Left lung (tissue), 14 donors: ENCODE measurements at places on chromosomes 2 and 18. TPM values are rescaled to one million over a fixed set of nuclear protein-coding genes. Genes with fewer than 3 reads are reported as not detected.
A peak's percentile ranks its signal among the peaks of the same experiment; 100 is the strongest.

- no peak overlapping the region for H3K27ac ChIP-seq
- H3K27me3 ChIP-seq, result no peaks in the 10 kb centered on the region
- no peaks in the 10 kb centered on the region for H3K36me3 ChIP-seq
- no peak for DNase-seq
These were observed 682.7 kb upstream of the FANCL start for GRCh38 chr2:58923869-58924268.

- no peak overlapping the region for H3K4me3 ChIP-seq
- H3K27ac ChIP-seq, result no peak overlapping the region
- H3K4me1 ChIP-seq, result no peaks in the 10 kb centered on the region
- no peaks in the 10 kb centered on the region for H3K27me3 ChIP-seq
These were observed 18.9 kb downstream of the KCNG3 start for GRCh38 chr2:42474765-42475454.

DNA sequence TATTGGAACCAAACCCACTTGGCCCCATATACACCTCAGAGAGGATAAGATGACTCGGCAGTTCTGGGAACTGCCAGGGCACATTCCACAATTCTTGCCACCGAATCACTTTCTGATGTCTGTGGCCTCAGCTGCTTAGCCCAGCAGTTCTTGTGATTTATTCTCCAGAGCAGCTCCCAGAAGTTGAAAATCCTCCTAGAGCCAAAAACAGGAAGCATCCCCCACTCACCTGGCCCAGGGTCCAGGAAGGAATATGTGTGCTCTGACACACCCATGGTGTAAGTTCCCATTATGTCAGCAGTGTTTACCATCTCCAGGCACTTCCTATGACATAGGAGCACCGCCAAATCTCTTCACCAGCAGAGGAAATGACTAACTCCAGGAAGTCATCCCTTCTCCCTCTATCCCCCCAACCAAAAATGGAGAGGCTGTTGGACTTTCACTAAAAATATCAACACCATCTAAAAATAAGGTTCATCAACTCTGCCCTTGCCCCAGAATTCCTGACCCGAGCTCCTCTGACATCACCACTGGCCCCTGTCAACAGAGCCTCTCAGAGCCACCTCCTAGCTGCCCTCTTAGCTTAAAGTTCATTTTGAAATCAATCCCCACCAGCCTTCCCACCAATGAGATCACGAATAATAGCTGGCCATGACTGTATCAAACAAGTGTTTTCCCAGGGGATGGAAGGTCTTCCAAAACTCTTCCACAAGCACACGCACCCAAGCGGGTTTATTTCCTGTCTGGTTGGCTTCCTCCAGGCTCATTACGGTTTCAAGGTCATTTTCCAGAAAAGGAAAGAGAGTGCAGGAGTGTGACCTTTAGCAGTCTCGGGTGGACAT, 223.1 kb upstream of the PARD3B start:
- no peaks in the 10 kb centered on the region for H3K4me1 ChIP-seq
- H3K36me3 ChIP-seq, result no peaks in the 10 kb centered on the region
- no peak for DNase-seq
- H3K4me3 ChIP-seq, result no peak overlapping the region

- no peak for DNase-seq
- no peaks in the 10 kb centered on the region for H3K4me1 ChIP-seq
- H3K27me3 ChIP-seq, result peaks cover 3% of the 10 kb centered on the region
- H3K4me3 ChIP-seq, result no peak overlapping the region
- no peak overlapping the region for H3K27ac ChIP-seq
- H3K36me3 ChIP-seq, result no peaks in the 10 kb centered on the region
These were observed 101.5 kb downstream of the ALPK2 start for GRCh38 chr18:58527285-58527951.

DNA sequence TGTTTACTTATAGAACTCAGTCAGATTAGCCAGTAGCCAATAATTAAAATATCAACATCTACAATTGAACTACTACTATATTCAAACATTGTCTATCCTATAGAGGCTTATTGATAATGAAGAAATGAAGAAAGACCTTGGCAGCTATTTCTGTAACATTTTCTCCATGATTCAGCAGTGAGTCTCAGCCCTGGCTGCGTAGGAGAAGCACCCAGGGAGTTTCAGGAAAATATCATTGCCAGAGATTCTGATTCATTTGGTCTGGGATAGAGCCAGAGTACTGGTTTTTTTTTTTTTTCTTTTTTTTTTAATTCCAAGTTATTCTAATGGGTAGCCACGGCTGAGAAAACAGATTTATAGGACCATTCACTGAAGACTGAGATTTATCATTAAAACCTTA, 404.8 kb downstream of the TXNL1 start:
- no peak for DNase-seq
- no peak overlapping the region for H3K4me3 ChIP-seq

DNA sequence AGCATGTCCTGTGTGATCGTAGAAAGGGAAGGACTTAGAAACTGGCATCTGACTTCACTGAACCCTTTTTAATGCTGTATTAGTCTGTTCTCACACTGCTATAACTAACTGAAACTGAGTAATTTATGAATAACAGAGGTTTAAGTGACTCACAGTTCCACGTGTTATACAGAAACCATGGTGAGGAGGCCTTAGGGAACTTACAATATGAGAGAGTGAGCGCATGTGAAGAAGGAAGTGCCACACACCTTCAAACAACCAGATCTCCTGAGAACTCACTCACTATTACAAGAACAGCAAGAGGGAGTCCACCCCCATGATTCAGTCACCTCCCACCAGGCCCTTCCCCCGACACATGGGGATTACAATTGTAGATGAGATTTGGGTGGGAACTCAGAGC, 811.3 kb downstream of the CPS1 start:
- H3K4me1 ChIP-seq, result no peaks in the 10 kb centered on the region
- no peaks in the 10 kb centered on the region for H3K36me3 ChIP-seq
- no peak overlapping the region for H3K4me3 ChIP-seq

- no peaks in the 10 kb centered on the region for H3K27me3 ChIP-seq
- H3K27ac ChIP-seq, result no peak overlapping the region
- no peaks in the 10 kb centered on the region for H3K4me1 ChIP-seq
- H3K4me3 ChIP-seq, result no peak overlapping the region
These were observed 442.2 kb downstream of the DSEL start for GRCh38 chr18:67074309-67074708.

DNA sequence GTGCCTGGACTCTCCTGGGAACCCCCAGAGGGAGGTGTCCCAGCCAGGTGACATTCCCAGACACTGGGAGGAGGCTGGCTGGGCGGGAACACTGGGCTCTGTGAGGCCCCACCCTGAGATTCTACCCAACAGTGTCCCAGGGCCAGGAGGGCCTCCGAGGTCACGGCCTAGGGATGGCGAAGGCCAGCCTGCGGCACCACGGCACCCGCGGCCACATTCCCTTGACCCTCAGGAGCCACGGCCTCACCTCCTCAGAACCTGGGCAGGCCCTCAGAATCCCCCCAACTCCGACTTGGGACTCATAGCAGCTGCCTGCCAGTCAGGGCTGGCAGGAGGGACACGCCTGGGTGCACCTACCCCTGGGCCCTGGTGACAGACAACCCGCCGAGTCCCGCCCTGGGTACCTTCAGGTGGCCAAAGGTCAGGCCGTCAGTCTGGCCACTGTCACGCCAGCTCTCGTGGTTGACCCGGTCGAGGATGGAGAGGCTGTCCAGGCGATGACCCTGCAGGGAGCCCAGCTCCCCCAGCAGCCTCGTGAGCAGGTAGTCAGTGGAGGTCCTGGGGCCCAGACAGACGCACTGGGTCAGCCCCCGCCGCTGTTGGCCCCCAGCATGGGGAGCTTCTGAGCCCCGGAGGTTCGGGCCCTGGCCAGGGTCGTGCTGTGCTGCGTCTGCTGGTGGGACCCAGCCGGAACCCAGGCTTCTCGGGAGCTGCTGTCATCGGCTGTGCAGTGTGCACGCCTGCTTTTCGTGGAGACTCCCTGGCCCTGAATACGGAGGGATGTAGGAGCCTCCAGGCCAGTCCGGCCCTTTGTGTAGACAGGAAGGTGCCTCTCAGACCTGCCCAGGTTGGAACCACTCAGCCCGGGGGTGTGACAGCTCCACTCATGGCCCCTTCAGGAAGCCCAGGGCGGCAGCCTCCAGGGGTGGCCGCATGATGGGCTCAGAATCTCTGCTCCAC, 6.1 kb downstream of the MAB21L4 start:
- H3K36me3 ChIP-seq, result no peaks in the 10 kb centered on the region
- no peak overlapping the region for H3K27ac ChIP-seq
- no peaks in the 10 kb centered on the region for H3K27me3 ChIP-seq
- no peaks in the 10 kb centered on the region for H3K4me1 ChIP-seq

- no peak overlapping the region for H3K4me3 ChIP-seq
- no peaks in the 10 kb centered on the region for H3K27me3 ChIP-seq
- no peaks in the 10 kb centered on the region for H3K36me3 ChIP-seq
- no peak for DNase-seq
- H3K27ac ChIP-seq, result no peak overlapping the region
These were observed 11.1 kb upstream of the MOCOS start for GRCh38 chr18:36176177-36176584.

- no peak overlapping the region for H3K27ac ChIP-seq
- no peak overlapping the region for H3K4me3 ChIP-seq
- H3K36me3 ChIP-seq, result no peaks in the 10 kb centered on the region
- no peak for DNase-seq
These were observed 134.2 kb downstream of the LAMA1 start for GRCh38 chr18:6983366-6983765.

GRCh38 chr2:164840458-164840929, 1.1 kb downstream of the COBLL1 start:
- H3K36me3 ChIP-seq, result no peaks in the 10 kb centered on the region
- peak overlapping the region; percentile 80 for H3K4me3 ChIP-seq
- H3K4me1 ChIP-seq, result peaks cover 7% of the 10 kb centered on the region
- H3K27me3 ChIP-seq, result peaks cover 16% of the 10 kb centered on the region

DNA sequence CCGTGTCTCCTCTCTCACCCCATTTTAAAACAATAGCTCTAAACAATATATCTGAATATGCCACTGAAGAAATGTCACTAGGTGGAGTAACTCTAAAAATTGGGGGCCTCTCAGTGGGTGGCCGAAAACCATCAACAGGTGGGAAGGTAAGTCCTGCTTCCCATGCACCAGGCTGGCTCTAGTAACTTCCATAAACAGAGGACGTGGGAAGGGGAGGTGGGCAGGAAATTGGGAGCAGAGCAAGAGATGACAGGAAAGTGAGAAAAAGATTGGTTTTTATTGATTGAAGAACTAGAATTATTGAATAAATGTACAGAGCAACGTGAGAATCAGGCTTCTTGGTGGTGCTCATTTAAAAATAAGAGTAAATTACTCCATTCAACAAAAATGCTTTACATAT, 170.4 kb downstream of the SOCS6 start:
- no peaks in the 10 kb centered on the region for H3K4me1 ChIP-seq
- no peaks in the 10 kb centered on the region for H3K36me3 ChIP-seq
- no peak overlapping the region for H3K4me3 ChIP-seq
- H3K27ac ChIP-seq, result no peak overlapping the region

- H3K27ac ChIP-seq, result no peak overlapping the region
- no peaks in the 10 kb centered on the region for H3K36me3 ChIP-seq
- DNase-seq, result no peak
- no peaks in the 10 kb centered on the region for H3K4me1 ChIP-seq
- no peaks in the 10 kb centered on the region for H3K27me3 ChIP-seq
These were observed 934.1 kb upstream of the KLHL29 start for GRCh38 chr2:22450831-22451230.

Gene CXCR1
- total RNA-seq, result 1.7 TPM

Gene COL4A3
- 12.9 TPM for total RNA-seq

Gene CHAC2
- 9.6 TPM for total RNA-seq

Gene PPP4R3B
- total RNA-seq, result 63.8 TPM

Gene YIPF4
- total RNA-seq, result 50.5 TPM

Gene ZNF892
- 5.0 TPM for total RNA-seq
